ENCODE measurements at places on chromosomes 6 and 20. TPM values are rescaled to one million over a fixed set of nuclear protein-coding genes. Genes with fewer than 3 reads are reported as not detected.

GRCh38 chr6:63732336-63732735, 96.7 kb downstream of the PHF3 start:
- no peak for DNase-seq

DNA sequence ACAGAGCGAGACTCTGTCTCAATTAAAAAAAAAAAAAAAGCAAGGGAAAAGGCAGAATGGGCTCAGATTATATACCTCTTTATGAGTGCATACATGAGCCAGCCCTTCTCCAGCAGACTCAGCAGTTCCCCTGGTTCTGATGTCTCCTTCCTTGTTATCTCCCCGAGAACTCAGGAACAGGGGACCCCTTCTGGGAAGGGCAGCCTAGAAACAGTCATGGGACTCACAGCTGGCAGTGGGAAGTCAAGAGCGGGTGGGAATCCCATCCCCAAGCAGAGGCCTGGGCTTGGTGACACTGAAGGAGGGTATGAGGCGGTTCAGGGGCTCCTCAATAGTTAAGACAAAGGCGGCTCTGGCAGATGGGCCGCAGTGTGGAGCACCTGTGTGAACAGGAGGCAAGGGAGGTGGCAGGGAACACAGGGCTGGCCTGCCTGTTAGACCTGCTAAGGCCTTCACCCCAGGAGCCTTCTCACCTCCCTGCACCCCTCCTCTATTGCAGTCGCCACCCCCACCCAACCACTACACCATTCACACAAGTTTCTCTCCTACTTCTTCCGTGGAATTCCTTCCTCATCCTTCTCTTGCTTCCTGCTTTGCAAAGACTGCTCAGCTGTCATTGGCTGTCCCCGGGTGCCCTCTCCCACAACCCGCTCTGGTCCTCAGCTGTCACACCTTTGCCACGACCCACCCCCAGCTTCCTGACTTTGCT, 29.7 kb upstream of the MDFI start:
- DNase-seq, result no peak

GRCh38 chr6:71473926-71474325, 185.3 kb downstream of the OGFRL1 start:
- DNase-seq, result no peak

DNA sequence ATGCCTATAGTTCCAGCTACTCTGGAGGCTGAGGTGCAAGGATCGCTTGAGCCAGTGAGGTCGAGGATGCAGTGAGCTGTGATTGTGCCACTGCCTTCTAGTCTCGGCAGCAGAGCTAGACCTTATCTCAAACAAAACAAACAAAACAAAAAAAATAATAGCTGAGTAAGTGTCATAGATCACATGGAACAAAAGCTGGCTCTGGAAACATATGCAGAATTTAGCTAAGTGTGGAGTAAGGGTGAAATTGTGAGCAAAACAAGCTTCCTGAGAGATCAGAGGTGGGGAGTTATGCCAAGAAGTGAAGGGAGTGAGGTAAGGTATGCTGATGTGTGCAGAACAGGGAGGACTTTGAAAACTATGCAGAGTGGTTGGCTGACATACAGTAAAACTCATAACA, 18.7 kb downstream of the SGK1 start:
- no peak for DNase-seq

- no peak for DNase-seq
These were observed 82.4 kb upstream of the TCF21 start for GRCh38 chr6:133806382-133807140.

- no peak for DNase-seq
These were observed 177.0 kb downstream of the FOXC1 start for GRCh38 chr6:1786455-1787453.

- no peak for DNase-seq
These were observed 2.0 kb downstream of the CD24 start for GRCh38 chr6:106972500-106972899.

- no peak for DNase-seq
These were observed 34.6 kb downstream of the FBXO5 start for GRCh38 chr6:152948150-152948768.

DNA sequence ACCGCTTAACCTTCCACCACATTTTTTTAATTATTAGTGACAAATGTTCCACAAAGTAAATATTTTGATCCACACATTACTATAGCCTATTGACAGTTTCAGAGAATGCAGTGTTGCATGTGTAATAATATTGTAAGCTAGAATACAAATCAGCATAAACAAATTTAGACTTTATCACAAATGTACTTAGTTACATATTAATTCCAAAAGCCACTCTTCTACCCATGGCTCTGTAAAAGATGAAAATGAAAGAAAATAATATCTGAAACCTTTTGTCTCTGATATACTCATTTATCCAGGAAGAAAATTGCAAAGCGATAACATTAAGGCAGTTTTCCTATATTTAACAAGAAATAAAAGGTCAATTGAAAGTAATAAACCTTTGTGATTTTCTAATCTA, 954.0 kb upstream of the MAN1A1 start:
- DNase-seq, result no peak

GRCh38 chr6:2688401-2689064, 62.2 kb downstream of the MYLK4 start:
- DNase-seq, result no peak

GRCh38 chr6:11011787-11012234, 32.3 kb downstream of the ELOVL2 start:
- DNase-seq, result peak; percentile 22

DNA sequence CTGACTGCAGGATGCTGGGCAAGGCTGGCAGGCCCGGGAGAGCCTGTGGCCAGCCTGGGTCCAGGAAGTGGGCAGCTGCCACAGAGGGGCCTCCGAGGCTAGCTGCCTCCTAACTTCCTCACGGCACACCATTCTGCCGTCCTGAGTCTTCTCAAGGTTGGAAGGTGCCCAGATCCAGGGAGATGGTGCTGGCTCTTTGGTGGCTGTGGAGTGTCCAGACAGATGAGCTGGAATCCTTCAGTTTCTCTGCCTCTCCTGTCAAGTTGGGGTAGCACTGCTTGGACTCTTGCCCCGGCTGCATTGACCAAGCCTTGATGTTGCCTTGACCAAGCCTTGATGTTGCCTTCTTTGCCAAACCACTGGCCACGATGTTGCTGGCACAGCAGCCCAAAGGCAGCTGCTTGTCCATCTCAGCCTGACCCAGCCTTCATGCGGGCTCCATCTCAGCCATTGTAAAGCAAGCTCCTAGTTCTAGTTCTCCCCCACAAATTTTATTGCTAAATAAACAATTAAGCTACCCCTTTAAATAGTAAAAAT, 75.1 kb upstream of the AFDN start:
- DNase-seq, result no peak

DNA sequence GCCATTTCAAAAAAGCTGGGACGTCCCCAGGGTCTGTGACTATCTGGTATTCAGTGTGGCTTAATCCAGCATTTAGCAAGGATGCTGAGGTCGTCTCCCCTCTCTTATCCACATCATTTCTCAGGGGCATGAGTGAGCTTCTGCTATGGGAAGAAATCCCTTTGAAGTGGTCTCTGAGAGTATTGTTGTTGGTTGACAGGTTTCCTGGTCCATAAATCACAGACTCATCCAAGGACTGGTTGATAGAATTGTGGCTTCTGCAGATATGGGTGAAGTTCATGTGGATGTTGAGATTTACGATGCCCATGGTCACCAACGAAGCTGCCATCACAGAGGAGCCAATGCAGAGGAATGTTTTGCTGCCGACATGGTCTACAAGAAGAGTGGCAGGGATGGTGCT, 24.0 kb downstream of the SLC2A12 start:
- DNase-seq, result no peak

GRCh38 chr20:58481481-58482021, 33.6 kb downstream of the APCDD1L start:
- DNase-seq, result peak; percentile 74

MEI4 gene
- not detected for total RNA-seq

CCR6 gene
- total RNA-seq, result not detected

BPIFB4 gene
- total RNA-seq, result not detected

OPN5 gene
- not detected for total RNA-seq

SMLR1 gene
- 0.07 TPM for total RNA-seq

PDYN gene
- total RNA-seq, result not detected

CDH4 gene
- total RNA-seq, result not detected

Data from K562 (cell line).